ENCODE measurements at places on chromosomes 16 and 17.

- DNase-seq, result no peak
Observed at GRCh38 chr17:54220829-54221228, 398.1 kb downstream of the KIF2B start.

DNA sequence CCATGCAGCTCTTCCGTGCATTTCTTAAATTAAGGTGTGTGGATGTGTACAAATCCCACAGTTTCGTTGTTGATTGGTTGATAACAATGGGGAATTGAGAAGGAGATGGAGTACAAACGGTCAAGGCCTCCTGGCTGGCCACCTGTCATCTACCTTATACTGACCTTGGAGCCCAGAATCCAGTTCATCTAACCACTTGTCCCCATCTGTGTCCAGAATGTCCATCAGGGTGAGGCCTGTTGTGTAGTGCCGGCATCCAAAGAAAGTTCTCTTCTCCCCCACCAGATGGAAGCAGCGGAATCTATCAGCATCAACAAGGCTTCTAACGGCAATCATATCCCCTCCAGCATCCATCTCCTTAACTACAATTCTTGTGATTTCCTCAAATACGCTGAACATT, 1.5 kb downstream of the GSDMB start:
- no peak for DNase-seq

DNA sequence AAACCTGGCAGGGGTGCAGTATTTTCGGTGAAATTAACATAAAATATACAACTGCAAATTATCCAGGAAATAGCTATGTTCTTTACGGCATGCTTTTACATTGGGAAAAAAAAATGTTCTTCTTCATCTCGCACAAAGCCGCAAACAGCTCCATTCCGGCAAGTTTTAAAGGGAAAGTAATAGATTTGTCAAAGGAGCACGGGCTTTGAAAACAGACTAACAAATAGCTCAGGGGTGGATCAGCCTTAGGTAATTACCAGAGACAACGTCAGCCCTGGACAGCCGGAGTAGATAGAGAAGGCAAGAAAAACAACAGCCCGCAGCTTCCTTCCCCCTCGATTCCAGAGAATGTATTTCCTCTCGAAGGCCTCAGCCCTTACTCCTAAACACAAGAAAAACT, 222.5 kb downstream of the C16orf78 start:
- DNase-seq, result no peak

DNA sequence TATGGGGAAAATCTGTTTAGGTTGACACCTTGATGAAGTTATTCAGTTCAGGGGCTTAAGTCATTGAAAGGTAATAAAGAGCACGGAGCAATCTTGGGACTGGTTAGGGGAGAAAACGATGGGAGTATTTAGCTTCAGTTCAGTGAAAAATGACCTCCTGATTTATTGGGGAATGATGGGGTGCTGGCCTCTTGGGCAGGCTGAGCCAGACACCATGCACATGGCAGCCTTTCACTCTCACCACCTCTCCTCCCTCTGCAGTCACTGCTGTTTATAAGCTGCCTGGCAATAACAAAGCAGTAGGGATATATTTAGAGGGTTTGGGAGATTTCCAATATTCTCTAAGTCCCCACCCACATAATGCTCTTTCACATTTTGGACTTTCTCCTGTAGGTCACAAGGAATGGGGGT, 140.5 kb upstream of the HS3ST2 start:
- no peak for DNase-seq
